ENCODE measurements at places on chromosomes 2 and 18.

- H3K36me3 ChIP-seq = no peaks in the 10 kb centered on the region
- H3K4me3 ChIP-seq = no peak overlapping the region
- no peaks in the 10 kb centered on the region for H3K27me3 ChIP-seq
- no peak for DNase-seq
- peaks cover 3% of the 10 kb centered on the region for H3K4me1 ChIP-seq
Measured at GRCh38 chr2:84938194-84938879, 32.6 kb upstream of the KCMF1 start.

GRCh38 chr2:189542145-189542882 is 38.3 kb downstream of the SLC40A1 start:
- no peaks in the 10 kb centered on the region for H3K4me1 ChIP-seq
- no peak overlapping the region for H3K4me3 ChIP-seq
- H3K27ac ChIP-seq = no peak overlapping the region
- no peaks in the 10 kb centered on the region for H3K27me3 ChIP-seq
- H3K36me3 ChIP-seq = no peaks in the 10 kb centered on the region

DNA sequence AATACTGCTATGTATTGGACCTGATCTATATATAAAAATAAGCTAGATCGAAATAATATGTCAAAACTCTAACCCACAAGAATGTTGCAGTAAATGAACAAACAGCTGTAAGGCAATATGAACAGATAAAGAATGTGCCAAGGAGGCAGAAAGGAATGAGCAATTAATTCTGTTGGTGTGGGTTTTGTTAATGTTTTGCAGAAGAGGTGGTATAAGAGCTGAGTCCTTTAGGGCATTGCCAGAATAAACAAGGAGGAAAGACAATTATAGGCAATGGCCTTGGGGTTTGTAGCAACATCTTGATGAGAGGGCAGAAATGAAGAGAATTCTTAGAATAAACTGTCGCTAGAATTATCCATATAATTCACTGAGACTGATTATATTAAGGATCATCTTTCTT is 240.9 kb upstream of the GULP1 start:
- DNase-seq = no peak
- H3K27ac ChIP-seq = no peak overlapping the region
- no peaks in the 10 kb centered on the region for H3K4me1 ChIP-seq
- H3K27me3 ChIP-seq = no peaks in the 10 kb centered on the region

DNA sequence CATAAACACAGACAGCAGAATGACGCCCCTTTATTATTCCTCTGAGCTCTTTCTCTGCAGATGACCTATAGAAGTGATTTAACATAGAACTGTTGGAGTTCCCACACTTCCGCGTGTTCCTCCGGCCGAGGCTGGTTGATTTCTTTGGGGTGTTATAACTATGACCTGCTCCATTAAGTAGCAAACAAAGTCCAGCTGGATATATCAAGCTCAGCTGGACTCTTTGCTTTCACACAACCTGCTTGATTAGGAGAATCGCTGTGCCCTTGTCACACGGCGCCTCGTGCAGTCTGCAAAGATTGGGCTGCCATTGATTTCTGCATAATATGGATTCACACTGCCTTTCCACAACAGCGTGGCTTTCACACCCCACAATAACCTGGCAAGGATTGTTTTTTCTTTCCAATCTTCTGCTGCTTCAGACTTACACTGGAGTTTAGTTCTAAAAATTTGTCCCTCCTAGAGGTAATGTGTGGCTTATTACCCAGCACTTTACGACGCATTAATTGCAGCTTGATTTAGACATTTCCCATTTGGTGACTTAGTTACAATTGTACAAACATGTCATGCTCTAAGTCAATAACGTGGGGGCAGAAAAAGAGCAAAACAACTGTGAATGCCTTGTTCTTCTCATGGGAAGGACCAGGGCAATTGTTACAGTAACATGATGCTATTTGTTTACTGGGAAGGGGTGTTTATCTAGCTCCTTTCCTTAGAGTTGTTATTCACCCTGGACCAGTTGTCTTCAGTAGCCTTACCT is 485.7 kb downstream of the TXNL1 start:
- no peak overlapping the region for H3K4me3 ChIP-seq
- DNase-seq = no peak
- H3K27me3 ChIP-seq = no peaks in the 10 kb centered on the region
- H3K4me1 ChIP-seq = no peaks in the 10 kb centered on the region
- no peak overlapping the region for H3K27ac ChIP-seq
- no peaks in the 10 kb centered on the region for H3K36me3 ChIP-seq

DNA sequence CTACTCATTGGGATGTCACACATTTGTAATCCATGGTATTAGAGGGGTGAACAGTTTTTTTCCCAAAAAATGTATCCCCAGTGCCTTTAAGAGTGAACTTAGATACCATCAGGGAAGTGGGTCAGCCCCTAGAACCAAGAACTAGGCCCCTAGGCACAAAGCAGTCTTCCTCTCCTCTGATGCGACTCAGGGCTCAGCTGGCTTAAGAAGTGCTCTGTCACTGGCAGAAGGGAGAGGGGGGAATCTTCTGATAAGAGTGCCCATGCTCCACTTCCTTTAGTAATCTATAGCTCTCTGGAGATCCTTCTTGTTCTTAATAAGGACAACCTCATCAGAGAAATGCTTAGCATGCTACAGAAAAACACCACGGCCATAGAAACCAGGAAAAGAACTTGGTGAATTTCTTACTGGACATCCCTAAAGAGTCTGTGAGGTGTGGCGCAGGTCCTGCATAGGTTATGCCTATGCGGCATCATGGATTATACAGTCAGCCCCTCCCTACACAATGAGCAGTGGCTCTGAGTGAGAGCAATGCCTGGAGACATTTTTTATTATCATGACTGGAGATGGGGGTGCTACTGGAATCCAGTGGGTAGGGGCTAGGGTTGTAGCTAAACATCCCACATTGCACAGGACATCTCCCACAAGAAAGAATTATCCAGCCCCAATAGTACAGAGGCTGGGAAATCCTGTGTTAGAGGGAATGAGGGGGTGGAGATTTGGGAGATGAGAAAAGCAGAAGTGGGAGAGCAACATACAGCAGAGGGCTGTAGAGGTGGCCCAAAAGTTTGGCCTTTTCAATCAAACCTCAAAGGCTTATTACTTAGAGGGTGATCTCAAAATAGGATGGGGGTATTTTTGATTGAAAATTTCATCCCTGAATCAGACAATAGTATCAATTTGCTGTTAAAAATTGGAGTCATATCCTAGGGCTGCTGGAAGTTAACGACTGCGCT is 21.7 kb upstream of the ZNF385B start:
- DNase-seq = no peak
- H3K36me3 ChIP-seq = no peaks in the 10 kb centered on the region
- no peak overlapping the region for H3K27ac ChIP-seq
- no peaks in the 10 kb centered on the region for H3K4me1 ChIP-seq

DNA sequence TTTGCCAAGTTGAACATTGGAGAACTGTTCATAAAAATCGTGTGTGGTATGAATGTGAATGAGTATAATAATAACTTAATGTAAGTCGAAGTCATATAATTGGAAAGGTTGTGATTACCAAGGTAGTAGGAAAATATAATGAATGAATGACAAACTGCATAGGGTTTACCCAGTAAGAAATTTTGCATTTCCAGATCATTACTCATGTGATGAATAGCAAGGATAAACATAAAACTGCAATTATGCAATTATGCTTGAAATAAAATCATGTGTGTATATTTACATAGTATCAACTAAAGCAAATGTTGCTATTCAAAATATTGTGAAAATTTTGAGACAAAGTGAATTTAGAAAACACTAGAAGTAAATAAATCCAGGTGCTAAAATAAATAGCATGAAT is 1108.7 kb upstream of the TMEFF2 start:
- H3K4me1 ChIP-seq = no peaks in the 10 kb centered on the region
- no peaks in the 10 kb centered on the region for H3K27me3 ChIP-seq
- no peaks in the 10 kb centered on the region for H3K36me3 ChIP-seq
- H3K4me3 ChIP-seq = no peak overlapping the region
- no peak for DNase-seq

DNA sequence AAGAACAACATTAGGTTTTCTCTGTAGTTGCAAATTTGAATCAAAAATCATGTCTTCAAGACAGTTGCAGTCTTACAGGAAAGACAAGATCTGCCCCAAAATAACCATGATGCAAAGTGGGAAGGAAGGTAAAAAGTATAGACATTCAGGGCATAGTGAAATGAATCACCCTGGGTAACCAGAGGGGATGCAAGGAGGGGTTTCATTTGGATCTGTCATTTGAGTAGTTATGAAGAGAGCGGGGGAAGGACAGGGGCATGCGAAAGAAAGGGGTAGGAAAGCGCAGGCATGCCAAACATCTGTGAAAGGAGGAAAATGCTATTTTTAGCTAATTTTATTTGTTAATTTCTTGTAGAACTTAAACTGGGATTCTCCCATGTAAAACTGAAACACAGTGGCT is 219.1 kb upstream of the BOD1L2 start:
- H3K27me3 ChIP-seq = no peaks in the 10 kb centered on the region
- H3K36me3 ChIP-seq = no peaks in the 10 kb centered on the region
- no peak overlapping the region for H3K4me3 ChIP-seq
- no peak overlapping the region for H3K27ac ChIP-seq
- DNase-seq = no peak

DNA sequence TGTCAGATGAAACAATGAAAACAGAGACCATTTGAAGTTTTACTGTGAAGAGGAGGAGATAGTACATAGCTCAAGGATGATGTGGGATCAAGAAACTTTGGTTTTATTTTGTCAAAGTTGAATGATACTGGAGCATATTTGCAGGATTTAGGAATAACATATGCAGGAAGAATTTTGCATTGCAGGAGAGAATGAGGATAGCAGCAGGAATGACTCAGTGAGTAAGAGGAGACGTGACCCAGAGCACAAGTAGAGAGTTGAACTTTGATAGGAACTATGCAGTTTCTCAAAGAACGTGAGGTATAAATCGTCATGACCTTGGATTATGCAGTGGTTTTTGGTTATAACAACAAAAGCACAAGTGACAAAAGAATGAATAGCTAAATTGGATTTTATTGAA is 47.7 kb downstream of the MAPRE2 start:
- no peaks in the 10 kb centered on the region for H3K27me3 ChIP-seq
- no peak for DNase-seq
- H3K27ac ChIP-seq = no peak overlapping the region
- no peaks in the 10 kb centered on the region for H3K4me1 ChIP-seq

DNA sequence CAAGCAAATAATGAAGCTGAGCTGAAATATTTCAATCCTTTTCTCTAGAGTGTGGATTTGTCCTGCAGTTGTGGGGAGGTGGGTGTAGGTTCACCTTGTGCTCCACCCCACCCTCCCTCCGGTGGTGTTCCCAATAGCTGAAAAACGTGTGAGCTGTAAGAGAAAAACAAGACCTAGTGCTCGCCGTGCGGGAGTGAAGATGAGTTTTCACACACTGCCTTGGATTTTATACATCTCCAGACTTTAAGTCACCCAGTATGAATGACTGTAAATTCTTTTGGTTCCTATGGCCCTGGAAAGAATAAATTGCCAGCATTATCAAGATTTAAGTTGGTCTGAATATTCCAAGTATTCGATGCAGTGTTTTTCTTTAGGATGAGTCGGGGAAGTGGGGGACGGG is 1.9 kb upstream of the SOX11 start:
- peak; percentile 35 for DNase-seq
- no peaks in the 10 kb centered on the region for H3K36me3 ChIP-seq
- no peak overlapping the region for H3K27ac ChIP-seq
- H3K27me3 ChIP-seq = no peaks in the 10 kb centered on the region
- no peak overlapping the region for H3K4me3 ChIP-seq

DNA sequence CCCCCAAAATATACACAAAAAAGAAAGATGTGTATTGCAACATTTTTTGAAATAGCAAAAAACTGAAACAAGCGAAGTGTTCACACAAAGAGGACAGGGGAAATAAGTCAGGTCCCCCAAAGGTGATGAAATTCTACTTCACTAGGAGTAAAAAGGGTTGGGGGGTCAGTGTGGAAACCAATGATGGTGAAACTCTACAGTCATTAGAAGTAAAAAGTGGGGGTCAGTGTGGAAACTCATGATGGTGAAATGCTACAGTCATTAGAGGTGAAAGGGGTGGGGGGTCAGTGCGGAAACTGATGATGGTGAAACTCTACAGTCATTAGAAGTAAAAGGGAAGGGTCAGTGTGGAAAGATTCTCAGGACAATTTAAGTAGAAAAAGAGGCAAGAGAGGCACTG is 298.2 kb downstream of the EIPR1 start:
- DNase-seq = no peak
- no peaks in the 10 kb centered on the region for H3K4me1 ChIP-seq
- no peaks in the 10 kb centered on the region for H3K36me3 ChIP-seq
- no peak overlapping the region for H3K27ac ChIP-seq
- H3K27me3 ChIP-seq = no peaks in the 10 kb centered on the region

GRCh38 chr2:65660340-65660739 is 227.9 kb upstream of the SPRED2 start:
- no peaks in the 10 kb centered on the region for H3K36me3 ChIP-seq
- peak; percentile 15 for DNase-seq
- H3K4me3 ChIP-seq = no peak overlapping the region
- H3K27me3 ChIP-seq = no peaks in the 10 kb centered on the region
- no peaks in the 10 kb centered on the region for H3K4me1 ChIP-seq

DNA sequence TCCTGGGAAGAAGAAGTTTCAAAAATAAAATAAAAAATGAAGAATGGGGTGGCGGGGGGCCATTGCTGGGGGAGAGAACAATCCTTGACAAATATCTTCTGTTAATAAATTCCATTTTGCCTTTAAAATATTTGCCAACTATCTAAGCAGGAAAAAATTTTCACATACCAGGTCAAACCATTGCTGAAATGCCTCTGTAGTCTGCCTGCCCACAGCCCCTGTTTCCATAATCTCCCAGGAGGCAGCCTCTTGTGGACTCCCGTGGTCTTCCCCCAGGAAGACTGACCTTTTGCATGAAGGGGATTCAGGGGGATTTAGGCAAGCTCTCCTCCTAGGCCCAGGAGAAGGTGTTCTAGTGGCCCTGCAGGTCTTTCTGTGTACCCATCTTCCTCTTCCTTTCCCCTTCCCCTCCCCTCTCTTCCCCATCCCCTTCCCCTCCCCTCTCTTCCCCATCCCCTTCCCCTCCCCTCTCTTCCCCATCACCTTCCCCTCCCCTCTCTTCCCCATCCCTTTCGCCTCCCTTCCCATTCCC is 61.0 kb downstream of the RPL37A start:
- no peaks in the 10 kb centered on the region for H3K4me1 ChIP-seq
- H3K36me3 ChIP-seq = no peaks in the 10 kb centered on the region
- DNase-seq = no peak
- H3K4me3 ChIP-seq = no peak overlapping the region
- H3K27me3 ChIP-seq = no peaks in the 10 kb centered on the region

DNA sequence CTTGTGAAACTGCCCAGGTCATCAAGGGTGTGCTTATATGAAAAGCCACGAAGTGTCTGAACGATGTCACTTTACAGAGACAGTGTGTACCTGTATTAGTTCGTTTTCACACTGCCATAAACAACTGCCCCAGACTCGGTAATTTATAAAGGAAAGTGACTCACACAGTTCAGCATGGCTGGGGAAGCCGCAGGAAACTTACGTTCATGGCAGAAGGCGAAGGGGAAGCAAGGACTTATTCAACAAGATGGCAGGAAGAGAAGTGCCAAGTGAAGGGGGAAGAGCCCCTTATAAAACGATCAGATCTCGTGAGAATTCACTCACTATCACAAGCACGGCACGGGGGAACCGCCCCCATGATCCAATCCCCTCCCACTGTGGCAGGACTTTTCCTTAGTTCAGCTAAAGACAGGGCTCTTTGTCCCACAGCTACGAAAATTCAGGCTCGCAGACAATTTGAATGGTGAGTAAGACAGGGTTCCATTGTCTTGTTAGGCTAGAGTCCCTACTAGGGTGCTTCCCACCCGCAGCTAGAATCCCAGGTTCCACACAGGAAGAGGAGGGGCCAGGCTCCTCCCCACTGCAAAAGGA is 20.1 kb downstream of the TMEM177 start:
- H3K4me3 ChIP-seq = no peak overlapping the region
- no peak overlapping the region for H3K27ac ChIP-seq
- peaks cover 2% of the 10 kb centered on the region for H3K4me1 ChIP-seq
- no peaks in the 10 kb centered on the region for H3K36me3 ChIP-seq
- no peak for DNase-seq
